ENCODE measurements at places on chromosomes 4 and X.

- no peak for DNase-seq
Observed at GRCh38 chr4:128840711-128841318, 31.3 kb downstream of the JADE1 start.

DNA sequence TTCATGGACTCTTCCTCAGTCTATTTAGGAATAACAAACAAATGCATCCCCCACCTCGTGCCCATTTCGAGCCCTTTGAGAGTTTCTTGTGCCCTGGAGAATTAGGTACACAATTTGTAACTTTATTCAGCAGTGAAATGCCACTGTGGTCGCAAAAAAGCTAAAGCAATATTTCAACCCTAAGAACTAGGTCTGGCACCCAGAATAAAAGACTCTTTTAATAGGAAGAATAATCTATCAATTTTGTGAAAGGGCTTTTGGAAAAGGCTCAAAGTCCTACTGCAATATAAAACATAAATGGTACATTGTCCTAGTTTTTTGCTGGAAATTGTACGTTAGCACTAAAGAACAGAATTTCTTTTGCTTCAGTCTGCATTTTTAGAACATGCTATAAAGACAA is 304.6 kb upstream of the TENM3 start:
- no peak for DNase-seq

DNA sequence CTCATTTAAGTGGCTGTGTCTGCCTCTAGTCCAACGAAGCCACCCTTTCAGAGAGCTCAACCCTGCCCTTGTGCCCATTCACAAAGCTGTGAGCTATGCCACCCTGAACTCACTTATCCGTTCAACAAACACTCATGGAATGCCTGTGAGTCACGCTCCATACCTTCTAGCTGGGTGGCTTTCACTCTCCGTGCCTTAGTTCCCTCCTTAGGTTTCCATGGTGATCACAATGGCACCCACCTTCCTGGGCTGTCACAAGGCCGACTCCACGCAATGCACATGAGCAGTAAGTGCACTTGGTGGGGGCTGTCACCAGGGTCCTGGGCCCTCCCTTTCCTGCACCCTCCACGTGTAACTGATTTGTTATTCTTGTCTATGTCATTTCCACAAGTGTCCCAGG is 37.2 kb upstream of the PPP2R2C start:
- DNase-seq = no peak

DNA sequence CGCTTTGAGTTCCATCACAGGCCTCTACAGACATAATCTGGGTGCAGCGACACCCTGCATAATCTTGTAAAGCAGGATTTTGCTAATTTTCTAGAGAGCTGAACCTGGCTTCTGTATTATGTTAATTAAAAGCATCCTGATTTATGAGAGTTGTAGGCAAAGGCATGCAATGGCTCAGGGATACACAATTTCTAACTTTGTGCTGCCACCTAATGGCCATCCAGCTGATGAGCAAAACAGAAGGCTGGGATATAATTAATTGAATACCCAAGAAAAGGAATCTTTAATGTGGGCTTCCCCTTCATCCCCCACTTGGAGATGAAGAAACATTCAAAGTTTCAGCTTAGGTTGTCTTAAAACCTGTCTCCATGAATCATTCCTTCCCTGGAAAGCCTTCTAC is 78.1 kb downstream of the BMP15 start:
- DNase-seq = no peak

Data from GDM1 (cell line).